ENCODE measurements at places on chromosomes 1 and 21.

- no peak for DNase-seq
Measured at GRCh38 chr1:230570724-230571360, 71.4 kb upstream of the COG2 start.

- DNase-seq: no peak
Measured at GRCh38 chr1:97053268-97053667, 331.7 kb downstream of the PTBP2 start.

DNA sequence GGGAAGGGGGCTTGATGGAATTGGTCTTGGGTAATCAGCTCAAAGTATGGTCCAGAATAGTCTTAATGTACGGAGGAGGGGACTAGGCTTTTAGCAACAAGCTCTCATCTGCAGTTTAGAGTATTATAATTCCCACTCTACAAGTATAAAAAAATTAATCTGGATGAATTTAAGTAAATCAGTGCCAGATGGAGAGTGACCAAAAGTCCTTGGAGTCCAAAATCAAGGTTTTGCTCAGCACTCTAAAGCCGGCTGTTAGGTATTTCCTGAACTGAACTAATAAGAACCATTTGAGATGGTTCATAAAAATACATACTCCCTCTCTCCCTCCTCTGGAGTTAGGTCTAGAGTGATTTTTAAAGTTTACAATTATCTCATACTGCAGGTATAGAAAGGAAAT is 23.7 kb downstream of the GLUL start:
- no peak for DNase-seq

DNA sequence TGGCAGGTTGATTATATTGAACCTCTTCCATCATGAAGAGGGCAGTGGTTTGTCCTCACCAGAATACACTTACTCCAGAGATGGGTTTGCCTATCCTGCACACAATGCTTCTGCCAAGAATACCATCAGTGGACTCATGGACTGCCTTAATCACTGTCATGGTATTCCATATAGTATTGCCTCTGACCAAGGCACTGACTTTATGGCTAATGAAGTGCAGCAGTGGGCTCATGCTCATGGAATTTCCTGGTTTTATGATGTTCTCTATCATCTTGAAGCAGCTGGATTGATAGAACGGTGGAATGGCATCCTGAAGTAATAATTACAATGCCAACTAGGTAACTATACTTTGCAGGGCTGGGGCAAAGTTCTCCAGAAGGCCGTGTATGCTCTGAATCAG is 16.6 kb upstream of the GBP6 start:
- no peak for DNase-seq

DNA sequence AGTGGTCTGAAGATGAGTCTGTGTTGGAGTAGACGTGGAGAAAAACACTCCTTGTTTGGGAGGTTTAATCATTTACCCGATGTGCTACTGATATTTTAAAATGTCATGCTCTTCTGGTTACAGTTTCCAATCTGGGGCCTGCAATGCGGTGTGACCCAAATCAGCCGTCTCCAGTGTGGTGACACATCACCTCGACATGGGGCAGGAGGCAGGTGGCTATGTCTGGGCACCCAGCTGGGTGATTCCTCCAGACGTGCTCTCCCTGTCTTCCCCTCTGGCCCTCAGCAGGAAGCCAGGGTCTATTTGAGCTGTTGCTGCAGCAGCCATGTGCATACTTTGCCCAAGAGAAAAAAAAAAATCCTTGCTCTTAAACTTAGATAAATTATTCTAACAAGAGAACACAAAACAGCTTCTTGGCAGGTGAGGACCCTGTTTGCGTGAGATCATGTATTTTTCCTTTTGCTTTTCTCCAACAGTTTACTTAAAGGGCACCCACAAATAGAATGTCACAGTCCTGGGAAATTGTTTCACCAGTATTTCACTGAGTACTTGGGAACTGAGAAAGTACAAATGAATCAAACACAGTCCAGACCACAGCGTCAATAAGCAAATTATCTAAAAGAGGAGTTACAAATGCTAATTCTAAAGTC is 38.9 kb upstream of the MAP10 start:
- no peak for DNase-seq
